CD8-positive, alpha-beta memory T cell (primary cell): ENCODE measurements at places on chromosomes 5 and 9.
A peak's percentile ranks its signal among the peaks of the same experiment; 100 is the strongest.

- DNase-seq, result no peak
Observed at GRCh38 chr9:4224181-4224580, 75.7 kb downstream of the GLIS3 start.

DNA sequence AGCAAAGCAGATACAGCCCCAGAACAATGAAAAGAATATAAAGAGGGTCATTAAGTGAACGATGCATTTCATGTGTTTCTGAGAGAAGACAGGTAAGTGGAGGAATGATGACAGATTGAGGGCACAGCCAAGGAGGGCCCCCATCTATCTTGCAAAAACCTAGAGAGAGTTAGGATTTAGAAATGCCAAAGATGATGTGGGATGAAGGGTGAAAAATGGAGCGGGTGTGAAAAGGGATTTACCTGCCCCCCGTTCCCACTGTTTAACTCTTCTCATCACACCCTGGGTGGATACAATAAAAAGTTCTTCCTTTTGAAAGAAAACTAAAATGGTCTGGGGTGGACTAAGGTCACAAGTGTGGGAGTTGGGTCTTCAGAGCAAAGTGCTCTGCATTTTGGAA is 18.5 kb upstream of the PPP2R2B start:
- no peak for DNase-seq

- DNase-seq, result no peak
Observed at GRCh38 chr5:161064297-161064696, 212.3 kb upstream of the ATP10B start.

DNA sequence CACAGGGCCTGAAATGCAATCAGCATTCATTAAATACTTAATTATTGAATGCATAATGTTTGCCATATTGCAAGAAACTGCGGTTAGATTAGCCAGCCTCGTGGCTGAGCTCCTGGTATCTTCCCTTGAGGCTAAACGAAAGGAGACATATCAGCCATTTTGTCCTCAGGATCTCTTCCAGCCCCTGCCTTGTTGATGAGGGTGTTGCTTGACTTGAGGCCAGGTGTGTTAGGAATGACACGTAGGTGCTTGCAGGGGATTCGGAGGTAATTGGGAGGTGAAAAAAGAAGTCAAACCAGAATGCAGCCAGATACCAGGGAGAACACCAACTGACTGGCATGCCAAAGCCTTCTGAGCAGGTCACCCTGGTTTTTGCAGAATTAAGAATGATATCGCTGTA is 12.5 kb downstream of the SH3RF2 start:
- DNase-seq, result no peak

- no peak for DNase-seq
Observed at GRCh38 chr5:150622157-150622556, 18.3 kb upstream of the SYNPO start.

DNA sequence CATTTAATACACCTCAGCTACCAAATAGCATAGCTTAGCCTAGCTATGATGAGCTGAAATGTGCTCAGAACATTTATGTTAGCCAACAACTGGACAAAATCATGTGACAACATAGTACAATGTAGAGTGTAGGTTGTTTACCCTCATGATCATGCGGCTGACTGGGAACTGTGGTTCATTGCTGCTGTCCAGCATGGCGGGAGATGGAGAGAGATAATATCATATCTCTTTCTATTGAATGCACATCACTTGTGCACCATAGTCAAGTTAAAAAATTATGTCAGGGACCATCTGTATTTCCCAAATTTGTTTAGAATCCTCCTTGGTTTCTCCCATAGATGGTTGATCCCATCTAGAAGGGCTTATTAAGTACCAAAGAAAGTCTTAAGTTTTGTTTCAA is 151.1 kb upstream of the ELL2 start:
- no peak for DNase-seq

- DNase-seq, result no peak
Observed at GRCh38 chr5:1068204-1068894, 43.5 kb downstream of the SLC12A7 start.

DNA sequence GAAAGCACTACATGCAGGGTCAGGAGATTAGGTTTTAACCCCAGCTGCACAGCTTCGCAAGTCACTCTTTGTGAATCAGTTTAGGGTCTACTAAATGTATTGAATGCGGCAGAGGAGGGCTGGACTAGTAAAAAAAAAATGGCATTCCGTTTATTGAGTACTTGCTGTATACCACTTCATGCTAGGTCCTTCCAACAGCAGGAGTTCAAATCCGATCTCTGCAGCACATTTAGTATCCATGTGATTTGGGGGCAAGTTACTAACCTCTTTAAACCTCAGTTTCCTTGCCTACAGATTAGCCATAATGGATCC is 204.4 kb downstream of the SNCAIP start:
- no peak for DNase-seq

GRCh38 chr5:121974261-121974660 is 12.5 kb downstream of the SRFBP1 start:
- no peak for DNase-seq

GRCh38 chr5:75380099-75380498 is 43.1 kb downstream of the HMGCR start:
- DNase-seq, result no peak

- no peak for DNase-seq
Observed at GRCh38 chr5:163407034-163407655, 30.2 kb upstream of the CCNG1 start.

DNA sequence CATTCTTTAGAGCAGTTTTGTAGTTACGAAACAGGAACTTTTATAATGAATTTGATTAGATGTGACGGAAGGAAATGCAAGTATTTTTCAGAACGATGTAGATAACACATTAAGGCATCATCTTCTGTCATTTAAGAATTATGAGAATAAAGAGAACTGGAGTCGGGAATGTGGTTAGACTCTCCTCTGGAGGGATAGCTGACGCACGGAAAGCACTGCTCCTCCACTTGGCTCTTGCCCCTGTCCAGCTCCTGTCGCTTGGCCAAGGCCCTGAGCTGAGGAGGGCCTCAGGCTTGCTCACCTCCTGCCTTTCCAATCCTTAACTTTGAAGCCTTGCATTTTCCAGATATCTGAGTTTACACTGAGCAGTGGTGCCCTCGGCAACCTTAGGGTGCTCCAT is 60.5 kb downstream of the MAP1B start:
- DNase-seq, result no peak

GRCh38 chr5:88724201-88724600 is 158.8 kb downstream of the MEF2C start:
- DNase-seq, result no peak

GRCh38 chr5:109987355-109987754 is 297.6 kb downstream of the MAN2A1 start:
- DNase-seq, result no peak

DNA sequence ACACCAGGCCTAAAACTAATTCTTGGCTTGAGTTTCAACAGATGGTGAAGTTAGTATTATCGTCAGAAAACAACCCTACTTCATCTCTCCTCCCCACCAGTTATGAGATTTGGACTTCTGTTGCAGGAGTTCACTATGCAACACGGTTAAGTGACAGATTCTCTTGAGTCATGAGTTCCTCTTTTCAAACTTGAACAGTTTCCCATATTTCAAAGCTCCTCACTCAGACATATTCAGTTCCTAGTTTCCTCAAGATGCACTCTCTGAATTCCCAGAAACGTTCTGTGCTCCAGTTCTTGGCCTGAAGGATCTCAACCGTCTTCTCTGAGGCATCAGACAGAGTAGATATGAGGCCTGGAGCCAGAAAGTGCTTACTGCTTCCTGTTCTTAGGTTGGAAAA is 7.3 kb upstream of the PTGER4 start:
- no peak for DNase-seq

- no peak for DNase-seq
Observed at GRCh38 chr5:22591461-22591860, 261.7 kb downstream of the CDH12 start.

DNA sequence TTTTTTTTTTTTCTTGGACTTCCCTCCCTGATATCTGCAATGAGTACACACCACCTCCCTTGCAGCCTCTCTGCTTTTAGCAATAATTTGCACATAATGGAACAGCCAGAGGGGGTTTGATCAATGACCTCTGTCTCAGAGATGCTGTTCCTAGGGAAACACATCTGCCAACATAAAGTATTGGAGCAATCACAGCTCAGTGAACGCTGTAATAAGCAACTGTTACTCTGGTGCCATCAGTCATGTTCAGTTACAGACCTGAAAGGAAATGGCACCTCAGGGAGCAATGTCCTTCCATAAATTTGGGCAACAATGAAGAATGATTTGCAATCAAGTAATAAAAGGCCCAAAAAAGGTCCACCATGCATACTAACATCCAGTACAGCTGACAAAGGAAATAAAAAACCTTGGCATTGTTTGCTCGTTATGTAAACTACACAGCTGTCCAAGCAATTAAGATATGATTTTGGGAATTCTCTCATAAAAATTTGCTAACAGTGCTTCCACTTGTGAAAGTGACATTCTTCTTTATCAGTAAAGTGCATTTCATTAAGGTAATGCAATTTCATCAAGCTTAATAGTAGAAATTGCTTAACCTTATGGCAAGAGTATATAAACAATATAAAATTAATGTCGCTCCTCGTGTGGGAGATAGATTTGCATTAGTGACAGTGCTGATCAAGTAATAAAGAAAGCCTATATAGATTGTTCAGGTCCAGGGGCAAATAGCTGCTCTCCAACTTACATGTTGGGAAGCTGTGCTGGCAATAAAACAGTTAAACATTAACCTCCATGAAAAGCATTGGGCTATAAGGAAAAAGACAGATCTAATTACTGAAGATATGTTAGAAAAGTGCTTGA is 167.8 kb downstream of the RASEF start:
- no peak for DNase-seq

- DNase-seq, result no peak
Observed at GRCh38 chr9:98846879-98847278, 39.4 kb downstream of the GALNT12 start.

- DNase-seq, result no peak
Observed at GRCh38 chr5:20610681-20611080, 622.7 kb upstream of the CDH18 start.

GRCh38 chr5:153893817-153894216 is 144.9 kb downstream of the FAM114A2 start:
- no peak for DNase-seq

GRCh38 chr9:88258601-88259000 is 120.3 kb upstream of the SPATA31C2 start:
- DNase-seq, result no peak

GRCh38 chr5:98258939-98259338 is 514.5 kb upstream of the RGMB start:
- no peak for DNase-seq

- DNase-seq, result no peak
Observed at GRCh38 chr9:34291423-34291822, 37.6 kb downstream of the KIF24 start.

- DNase-seq, result no peak
Observed at GRCh38 chr9:15068261-15068660, 158.0 kb upstream of the FREM1 start.

DNA sequence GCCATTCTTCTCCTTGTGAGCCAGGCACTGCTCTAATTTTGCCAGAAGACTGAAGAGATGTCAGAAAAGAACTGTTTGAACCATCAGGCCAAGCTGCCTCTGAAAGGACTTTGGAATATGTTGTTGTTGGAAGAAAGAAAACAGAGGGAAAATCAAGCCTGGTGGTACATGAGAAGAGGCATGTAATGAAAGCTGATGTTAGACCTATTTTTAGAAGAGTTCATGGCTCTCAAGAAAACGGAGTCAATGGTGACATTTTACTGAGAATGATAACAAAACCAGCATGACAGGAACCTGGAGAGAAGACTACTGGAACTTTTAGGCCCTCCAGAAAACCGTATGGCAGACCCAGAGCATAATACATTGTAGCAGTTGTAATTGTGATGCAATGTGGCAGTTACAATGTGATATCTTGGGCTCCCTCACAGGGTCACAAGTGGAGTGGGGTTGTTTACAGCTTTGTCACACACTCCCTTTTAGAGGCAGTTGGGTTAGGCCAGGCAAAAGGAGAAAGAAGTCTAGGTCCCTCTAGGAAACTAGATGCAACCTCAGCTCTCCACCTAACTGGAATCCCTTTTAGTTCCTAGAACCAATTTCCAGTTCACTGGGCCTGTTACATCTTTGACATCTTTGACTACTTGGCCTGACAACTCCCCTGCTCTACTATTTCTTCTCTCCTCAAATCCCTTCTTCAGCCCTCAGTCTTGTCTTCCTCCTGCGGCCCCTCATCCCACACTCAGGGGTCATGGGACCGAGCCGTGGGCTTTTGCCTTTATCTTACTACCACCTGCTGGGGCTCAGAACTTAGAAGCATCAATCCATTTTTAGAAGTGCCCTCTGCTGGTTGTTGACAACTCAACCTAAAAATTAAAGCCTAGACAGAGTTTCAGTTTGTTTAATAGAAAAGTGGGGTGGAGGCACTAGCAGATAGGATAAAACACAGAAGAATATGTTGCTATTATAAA is 61.2 kb upstream of the JAK2 start:
- DNase-seq, result peak; percentile 8

GRCh38 chr5:72206160-72206559 is 98.9 kb downstream of the MAP1B start:
- no peak for DNase-seq

GRCh38 chr5:147403651-147404640 is 105.9 kb downstream of the DPYSL3 start:
- DNase-seq, result no peak

DNA sequence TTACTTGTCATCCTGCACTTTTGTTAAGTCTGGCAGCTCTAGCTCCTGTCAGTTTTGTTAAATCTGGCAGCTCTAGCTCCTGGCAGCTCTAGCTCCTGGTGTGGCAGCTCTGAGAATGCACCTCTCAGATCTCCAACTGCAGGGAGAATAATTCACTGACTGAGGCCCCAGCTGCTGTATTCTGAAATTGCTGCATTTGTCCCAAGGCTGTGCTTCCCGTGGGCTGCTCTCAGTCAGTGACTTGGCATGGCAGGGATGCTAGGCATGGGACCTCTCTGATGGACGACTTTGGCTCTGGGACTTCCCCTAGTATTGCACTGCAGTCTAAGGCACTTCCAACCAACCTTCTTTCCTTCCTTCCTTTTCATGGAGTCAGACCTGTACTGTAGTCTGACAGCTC is 475.7 kb downstream of the CCDC171 start:
- no peak for DNase-seq

DNA sequence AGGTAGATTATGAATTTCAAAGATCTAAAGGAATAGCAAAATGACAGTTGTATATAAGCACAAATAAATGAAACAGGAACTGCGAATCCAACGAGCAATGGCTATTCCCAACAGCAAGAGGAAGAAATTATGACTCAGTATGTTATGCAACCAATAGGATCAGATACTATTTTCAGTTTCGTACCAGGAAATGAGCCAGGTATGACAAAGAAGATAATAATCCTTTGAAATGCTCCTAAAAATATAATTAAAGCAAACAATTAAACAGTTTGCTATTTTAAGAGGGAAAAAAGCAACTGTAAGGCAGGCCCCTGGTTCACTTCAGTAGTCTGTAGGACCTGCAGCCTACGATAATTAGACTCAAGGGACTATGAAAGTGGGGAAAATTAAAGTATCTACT is 58.9 kb downstream of the AUH start:
- no peak for DNase-seq

DNA sequence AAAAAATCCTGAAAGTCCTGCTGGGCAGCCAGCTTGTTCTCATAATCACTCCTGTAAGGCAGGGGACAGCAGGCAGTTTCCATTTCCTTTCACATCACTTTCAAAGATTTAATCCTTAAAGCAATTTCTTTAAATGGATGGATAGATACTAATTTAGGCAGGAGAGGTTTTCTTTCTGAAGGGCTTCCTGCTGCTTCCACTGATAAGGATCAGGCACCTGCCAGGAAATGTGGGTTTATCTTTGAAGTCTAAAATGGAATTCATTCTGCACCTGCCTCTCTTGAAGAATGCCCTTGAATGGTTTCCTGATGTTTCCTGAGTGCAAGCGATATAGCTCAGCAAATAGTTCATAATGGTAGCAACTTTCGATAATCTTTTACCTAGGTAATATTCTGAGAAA is 64.5 kb downstream of the STARD4 start:
- DNase-seq, result no peak

- DNase-seq, result no peak
Observed at GRCh38 chr9:3006851-3007250, 163.0 kb upstream of the PUM3 start.
